ENCODE measurements at places on chromosomes 6 and 20.

GRCh38 chr20:56426926-56427325, 14.9 kb downstream of the CASS4 start:
- no peak for DNase-seq

DNA sequence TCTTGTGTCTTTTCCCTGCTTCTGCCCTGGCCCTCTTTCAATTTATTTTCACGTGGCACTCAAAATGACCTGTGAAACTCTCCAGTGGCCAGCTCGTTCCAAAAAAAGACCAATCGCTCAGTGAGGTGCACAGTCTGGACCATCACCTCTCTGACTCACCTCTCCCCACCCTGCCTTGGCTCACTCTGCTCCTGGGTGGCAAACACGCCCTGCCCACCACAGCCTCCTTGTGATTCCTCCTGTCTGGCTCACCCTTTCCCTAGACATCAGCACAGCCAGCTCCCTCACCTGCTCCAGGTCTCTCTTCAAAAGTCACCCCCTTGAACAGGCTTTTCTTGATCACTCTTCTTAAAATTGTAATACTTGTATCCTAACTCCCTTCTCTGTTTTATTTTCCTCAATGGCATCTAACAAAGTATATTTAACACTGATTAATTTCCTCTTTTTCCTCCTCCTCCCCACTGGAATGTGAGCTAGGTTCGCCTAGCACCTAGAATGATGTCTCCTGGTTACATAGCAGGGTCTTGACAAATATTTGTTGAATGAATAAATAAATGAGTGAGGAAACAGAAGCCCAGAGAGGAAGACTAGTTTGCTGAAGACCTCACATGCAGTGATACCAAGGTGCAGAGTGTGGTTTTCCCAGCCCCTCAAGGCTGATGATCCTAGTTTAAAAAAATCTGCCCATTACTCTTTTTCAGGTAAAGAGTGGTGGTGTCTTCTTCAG, 109.0 kb downstream of the GJA10 start:
- DNase-seq: no peak

DNA sequence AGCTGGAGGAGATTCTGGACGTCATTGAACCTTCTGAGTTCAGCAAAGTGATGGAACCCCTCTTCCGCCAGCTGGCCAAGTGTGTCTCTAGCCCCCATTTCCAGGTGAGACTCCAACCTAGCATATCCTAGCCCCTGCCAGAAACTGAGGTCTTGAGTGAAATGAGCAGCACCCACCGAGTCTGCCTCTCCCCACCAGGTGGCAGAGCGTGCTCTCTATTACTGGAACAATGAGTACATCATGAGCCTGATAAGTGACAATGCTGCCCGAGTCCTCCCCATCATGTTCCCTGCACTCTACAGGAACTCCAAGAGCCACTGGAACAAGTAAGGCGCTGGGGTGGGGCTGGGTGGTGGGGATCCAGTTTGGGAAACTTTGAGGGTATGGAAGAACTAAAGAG, 4.6 kb downstream of the MEA1 start:
- no peak for DNase-seq

DNA sequence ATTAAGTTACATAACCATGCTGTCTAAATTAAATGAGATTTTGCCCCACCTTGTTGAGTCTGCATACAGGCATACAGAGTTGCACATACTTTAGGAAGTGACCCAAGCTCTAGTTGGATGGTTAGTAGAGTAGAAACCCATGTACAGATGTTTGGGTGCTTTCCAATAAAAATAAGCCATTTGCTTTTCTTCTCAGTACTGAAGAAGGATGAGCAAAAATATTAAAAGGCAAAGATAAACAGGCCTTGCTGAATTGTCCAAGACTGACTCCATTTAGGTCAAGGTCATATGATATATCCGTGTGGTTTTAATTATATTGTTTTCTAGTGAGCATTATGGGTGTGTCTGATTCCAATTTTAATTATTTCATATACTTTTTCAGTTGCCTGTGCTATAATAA, 589.4 kb downstream of the RFPL4B start:
- no peak for DNase-seq

DNA sequence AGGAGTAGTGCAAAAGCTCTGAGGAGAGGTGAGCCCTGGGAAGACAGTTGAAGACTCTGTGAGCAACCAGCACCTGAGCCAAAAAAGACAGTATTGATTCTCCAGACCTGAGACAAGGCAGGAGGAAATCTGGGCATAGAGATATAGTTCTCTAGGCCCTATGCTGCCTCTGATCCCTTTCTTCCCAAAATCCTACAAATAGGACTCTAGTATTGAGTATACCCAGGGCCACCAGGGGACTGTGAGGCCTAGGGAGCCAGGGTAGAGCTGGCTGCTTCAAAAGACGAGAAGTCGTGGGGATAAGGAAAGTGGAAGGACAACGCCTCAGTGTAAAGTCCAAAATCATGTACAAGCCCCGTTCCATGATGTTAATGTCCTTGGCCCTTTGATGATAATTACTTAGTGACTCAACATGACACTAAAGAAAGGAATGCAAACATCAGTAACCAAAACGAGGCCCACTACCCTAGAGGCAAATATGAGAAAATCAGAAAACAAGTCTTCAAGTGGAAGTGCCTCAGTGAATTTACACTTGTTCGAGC, 197.3 kb upstream of the PROKR2 start:
- DNase-seq: no peak

GRCh38 chr20:24833592-24833991, 115.5 kb upstream of the CST7 start:
- no peak for DNase-seq

DNA sequence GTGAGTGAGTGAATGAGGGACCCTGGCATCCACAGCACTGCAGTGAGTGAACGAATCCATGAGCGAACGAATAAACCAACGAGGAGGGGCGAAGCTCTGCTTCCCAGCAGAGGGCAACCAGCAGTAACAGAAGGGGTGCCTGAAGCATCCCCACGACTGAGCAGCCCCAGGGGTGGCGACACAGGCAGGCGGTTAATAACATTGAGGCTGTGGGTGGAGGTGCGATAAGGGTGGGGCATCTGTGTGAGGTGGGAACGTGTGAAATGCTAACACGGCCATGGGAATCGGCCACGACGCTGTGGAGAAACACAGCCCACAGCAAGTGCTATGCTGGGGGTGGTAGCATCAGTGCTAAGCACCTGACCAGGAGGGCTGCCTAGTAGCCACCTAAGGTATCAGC, 75.9 kb downstream of the TAF4 start:
- DNase-seq: no peak

GRCh38 chr6:105005451-105005850, 48.5 kb downstream of the LIN28B start:
- DNase-seq: no peak

GRCh38 chr6:163344411-163344810, 70.1 kb upstream of the QKI start:
- no peak for DNase-seq

- DNase-seq: no peak
Observed at GRCh38 chr6:100626721-100627120, 162.0 kb upstream of the SIM1 start.

DNA sequence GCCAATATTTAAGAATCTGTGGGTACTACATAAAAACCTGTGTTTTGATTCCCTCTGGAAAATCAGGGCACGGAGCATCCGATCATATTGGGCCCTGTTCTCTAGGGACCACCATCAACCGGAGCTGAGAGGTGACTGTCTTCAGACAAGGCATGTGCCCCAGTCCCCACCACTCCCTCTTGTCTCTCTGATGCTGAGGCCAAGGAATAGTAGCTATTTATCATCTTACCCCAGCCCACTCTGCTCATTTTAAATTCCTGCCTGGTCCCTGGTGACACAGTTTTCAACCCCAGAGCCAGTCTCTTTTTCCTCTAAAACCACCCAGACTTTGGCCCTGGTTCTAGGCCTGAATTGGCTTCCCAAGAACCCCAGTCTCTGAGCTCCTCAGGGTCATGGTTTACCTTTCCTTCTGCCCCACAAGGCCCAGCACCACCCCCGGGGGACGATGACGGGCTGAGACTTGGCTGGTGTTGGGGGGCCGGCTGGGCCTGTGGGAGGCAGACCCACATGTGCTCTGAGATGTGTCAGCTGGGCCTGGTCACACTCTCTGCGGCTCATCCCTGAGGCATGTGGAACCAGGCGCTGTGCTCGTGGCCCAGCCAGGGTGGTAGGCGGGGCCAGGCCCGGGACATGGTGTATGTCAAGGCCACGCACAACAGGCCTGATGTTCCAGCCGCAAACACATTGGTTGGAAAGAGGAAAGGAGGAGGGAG, 114.4 kb downstream of the CEBPB start:
- no peak for DNase-seq

DNA sequence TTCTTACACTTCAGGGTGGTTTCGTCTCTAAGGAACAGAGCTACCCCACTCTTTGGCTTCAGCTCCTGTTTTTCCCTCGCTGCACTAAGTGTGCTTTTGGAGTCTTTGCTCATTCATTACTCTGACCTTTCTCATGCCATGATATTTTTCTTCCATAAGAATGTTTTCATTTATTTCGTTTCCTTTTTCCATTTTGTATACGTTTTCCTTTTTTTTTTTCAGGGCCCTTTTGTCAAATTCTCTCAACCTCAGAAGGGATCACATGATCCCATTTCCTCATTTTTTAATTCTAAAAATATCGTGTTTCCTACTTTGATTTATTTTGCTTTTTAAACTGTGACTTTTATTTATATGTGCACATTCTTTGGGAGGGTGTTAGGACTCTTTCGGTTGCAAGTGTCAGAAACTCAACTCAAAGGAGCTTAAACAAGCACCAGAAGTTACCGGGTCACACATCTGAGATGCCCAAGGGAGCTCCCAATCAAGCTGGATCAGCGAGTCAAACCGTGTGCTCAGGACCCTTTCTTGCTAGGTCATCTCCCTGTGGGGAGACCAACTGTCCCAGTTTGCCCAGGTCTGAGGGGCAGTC, 40.6 kb downstream of the GCNT2 start:
- no peak for DNase-seq

GRCh38 chr6:155778336-155778735, 322.7 kb upstream of the NOX3 start:
- DNase-seq: no peak

DNA sequence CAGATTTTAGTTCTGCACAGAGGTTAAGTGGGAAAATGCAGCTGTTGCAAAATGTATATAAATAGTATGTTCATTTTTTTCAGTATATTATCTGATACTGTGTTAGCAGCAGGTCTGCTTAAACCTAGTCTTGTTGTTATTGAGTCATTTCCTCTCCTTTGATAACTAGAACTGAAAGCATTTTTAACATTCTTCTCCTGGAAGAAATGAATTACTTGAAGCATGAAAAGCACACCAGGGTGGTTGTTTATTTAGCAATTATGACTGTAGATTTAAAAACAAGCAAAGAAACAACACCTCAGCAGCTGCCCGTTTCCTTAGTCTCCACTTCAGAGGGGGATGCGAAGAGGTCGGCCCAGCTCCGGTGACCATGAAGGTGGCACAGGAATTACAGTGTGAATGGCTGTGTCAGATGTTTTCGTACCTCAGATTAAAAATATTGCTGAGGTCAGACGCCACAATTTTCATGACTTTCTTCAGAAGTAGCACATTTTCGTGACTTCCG, 53.5 kb downstream of the GOPC start:
- no peak for DNase-seq

DNA sequence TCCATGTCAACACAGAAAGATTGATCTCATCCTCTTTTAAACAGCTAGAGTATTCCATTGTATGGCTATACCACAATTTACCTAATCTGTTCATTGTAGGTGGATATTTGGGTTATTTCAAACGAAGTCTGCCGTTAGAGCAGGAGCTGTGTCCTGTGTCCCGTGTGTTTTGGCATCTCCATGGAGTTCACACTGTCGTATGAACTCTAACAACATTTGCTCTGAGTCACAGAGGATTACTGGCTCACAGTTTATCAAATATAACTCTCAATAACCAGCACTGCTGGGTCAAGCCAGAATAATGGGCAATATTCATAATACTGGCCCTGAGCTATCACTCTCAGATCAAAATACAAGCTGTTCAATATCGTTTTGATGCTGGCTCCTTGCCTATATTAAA, 16.4 kb downstream of the TRAM2 start:
- no peak for DNase-seq

- no peak for DNase-seq
Observed at GRCh38 chr6:21885111-21885510, 291.6 kb downstream of the SOX4 start.

DNA sequence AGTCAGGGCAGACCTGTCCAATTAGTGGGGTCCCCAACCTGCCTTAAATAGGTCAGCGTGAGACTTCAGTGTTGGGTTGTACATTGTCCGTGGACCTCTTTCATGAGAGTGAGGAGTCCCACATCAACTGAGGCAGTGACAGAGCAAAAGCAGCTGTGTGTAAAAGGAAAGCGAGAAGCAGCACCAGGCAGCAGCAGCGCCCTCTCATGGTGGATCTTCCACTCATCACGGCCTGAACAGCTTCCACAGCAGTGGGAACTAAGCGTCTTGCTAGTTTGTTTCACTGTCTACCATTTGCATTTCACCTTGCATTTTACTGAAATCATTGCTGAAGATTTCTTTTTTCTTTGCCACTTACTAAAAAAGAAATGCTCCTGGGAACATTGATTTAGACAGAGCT, 333.8 kb downstream of the PKHD1 start:
- DNase-seq: no peak

GRCh38 chr20:49479785-49480184, 2.7 kb downstream of the KCNB1 start:
- no peak for DNase-seq

DNA sequence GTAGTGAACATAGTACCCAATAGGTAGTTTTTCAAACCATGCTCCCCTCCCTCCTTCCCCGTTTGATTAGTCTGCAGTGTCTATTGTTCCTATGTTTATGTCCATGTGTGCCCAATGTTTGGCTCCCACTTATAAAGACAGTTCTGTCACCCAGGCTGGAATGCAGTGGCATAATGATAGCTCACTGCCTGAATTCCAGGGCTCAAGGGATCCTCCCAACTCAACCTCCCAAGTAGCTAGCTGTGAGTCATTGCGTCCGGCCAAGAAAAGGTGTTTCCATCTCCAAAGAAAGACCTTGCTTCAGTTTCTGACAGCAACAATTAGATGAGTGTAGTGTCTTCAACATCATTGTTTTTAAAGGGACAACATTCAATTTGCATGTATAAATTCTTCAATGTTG, 131.1 kb upstream of the CEP162 start:
- no peak for DNase-seq

- peak; percentile 44 for DNase-seq
Observed at GRCh38 chr6:106141441-106142237, 55.5 kb downstream of the PRDM1 start.

DNA sequence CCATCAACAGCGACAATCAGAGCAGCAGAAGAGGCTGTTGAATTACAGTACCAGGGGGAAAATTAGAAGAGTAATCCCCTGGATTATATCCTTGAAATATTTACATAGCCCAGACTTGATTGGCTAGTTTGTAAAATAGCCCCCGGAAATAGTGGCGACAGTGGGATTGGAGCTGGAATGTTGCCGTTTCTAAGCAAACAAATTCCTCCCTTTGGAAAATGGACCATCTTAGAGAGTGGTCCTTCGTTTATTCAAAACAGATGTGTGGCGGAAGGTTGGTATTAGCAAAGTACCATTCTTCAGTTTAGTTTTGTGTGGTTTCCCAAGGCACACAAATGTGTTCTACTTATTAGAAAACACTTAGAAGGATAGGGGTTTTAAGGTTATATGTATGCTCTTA, 4.5 kb upstream of the EPB41L2 start:
- no peak for DNase-seq

Measured in stimulated activated CD4-positive, alpha-beta T cell treated with anti-CD3 and anti-CD28 coated beads, Interleukin-12 subunit alpha, Interleukin-12 subunit beta, amount 100 ng/mL, for 24 hours (primary cell).